ENCODE measurements at places on chromosomes 4 and X.

- DNase-seq = no peak
These were observed 63.8 kb upstream of the ENPP6 start for GRCh38 chr4:184281231-184282139.

- peak; percentile 75 for DNase-seq
These were observed 668 bp upstream of the TAPT1 start for GRCh38 chr4:16226816-16227461.

GRCh38 chrX:104370089-104370488 is 115.4 kb upstream of the ESX1 start:
- no peak for DNase-seq

GRCh38 chr4:1351854-1352566 is 5.0 kb downstream of the UVSSA start:
- peak; percentile 82 for DNase-seq

- no peak for DNase-seq
These were observed 65.1 kb downstream of the ADAM29 start for GRCh38 chr4:174983128-174983750.

GRCh38 chrX:18151649-18152048 is 69.0 kb downstream of the BEND2 start:
- DNase-seq = no peak

GRCh38 chr4:45987858-45988257 is 136.0 kb downstream of the GABRG1 start:
- no peak for DNase-seq

DNA sequence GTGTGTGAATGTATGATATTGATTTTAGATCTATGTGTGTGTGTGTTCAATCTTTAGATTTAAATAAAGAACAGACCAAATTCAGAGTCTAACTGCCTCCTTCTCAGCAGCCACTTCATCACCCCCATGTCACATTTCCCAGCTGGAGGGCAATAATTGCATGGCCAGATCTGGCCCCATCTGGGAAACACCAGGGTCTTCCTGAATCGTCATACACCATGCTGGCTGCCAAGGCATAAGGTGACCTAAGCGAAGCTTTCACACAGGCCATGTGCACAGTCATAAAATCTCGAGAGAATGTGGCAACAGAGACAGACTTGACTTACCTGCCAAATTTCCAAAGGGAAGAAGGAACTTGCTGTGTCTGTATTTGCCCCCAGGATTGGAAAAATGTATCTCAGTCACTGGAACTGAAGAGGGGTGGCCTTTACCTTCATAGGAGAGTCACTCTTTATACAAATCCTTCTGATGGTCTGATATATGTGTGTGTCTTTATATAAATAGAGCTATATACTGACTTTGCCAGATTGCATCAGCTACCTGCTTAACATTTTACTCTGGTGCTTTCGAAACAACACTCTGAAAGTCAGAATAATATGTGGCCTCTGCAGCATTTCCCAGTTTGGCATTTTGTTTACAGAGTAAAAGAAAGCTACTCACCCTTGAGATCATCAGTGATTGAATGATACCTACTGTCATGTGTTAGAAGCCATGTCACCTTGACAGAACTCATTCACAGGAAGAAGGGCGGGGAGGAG is at the start of gene PLAC1:
TSS of gene PLAC1 (minus strand) at position 470 of the 758 bp plus-strand sequence. CDS start 91,789 bp downstream, outside the sequence.
- no peak for DNase-seq

DNA sequence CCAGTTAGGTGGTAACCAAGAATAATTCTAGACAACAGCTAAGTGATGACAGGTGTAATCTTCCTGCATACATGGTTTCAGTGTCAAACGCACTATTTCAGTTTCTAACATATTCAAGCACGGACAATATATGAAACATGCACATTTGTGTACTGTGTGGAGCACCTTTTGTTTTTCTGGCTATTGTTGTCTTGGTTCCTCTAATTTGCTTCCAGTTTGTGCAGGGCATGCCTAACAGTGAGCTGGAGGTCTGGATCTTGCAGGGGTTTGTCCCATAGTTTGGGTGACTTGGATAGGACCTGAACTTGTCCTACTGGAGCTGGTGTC is 70.5 kb upstream of the TBC1D9 start:
- no peak for DNase-seq

Measured in left lobe of liver (tissue), 2 donors.